CD4-positive, CD25-positive, alpha-beta regulatory T cell (primary cell): ENCODE measurements at places on chromosomes 2 and 18. TPM values are rescaled to one million over a fixed set of nuclear protein-coding genes. Genes with fewer than 3 reads are reported as not detected.

MYO3B gene
- polyA plus RNA-seq: not detected

DNA sequence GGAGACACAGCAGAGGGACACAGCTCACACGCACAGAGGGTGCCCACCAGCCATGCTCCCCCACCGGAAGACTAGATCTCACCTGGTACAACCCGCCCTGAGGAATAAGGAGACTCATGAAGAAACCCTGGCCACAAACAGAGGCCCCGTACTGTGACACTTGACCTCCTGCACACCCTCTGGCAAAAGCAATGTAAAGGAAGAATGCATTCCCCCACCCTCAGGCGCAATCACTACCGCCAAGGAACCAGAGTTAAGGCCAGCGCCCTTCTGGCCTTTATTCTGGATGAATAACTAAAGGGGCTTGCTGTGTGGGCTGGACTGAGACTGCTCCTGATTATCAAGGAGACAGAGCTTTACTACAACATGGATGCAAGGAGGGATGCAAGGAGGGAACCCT lies 509.2 kb upstream of the SPHKAP start:
- no peak overlapping the region for H3K4me3 ChIP-seq
- no peaks in the 10 kb centered on the region for H3K36me3 ChIP-seq
- H3K4me1 ChIP-seq: no peaks in the 10 kb centered on the region
- no peak overlapping the region for H3K27ac ChIP-seq
- no peak for DNase-seq

KCNG3 gene
- not detected for polyA plus RNA-seq

CTNNA2 gene
- polyA plus RNA-seq: not detected

GRCh38 chr2:235206980-235207579 lies 255.3 kb downstream of the SH3BP4 start:
- no peak overlapping the region for H3K4me3 ChIP-seq
- no peaks in the 10 kb centered on the region for H3K4me1 ChIP-seq
- H3K27ac ChIP-seq: no peak overlapping the region
- DNase-seq: no peak

C2orf74 gene
- 40.8 TPM for polyA plus RNA-seq

GALR1 gene
- not detected for polyA plus RNA-seq

DNA sequence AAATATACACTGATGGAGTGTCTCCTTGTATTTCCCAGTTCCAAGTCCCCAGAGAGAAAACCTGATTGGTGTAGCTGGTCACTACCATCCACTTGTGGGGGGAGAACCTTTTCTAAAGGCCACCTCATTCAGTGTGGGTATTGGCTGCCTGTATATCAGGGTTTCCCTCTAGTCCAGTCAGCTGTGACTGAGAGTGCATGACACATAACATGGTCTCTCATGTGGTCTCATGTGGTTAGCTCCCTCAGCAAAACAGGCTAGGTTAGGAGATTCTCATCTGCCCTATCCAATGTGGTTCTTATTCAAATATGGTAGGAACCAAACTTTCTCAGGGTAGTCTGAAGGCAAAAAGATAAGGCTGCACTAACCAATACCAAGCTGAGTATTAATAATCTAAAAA lies 4.1 kb upstream of the GORASP2 start:
- no peak overlapping the region for H3K4me3 ChIP-seq
- no peak overlapping the region for H3K27ac ChIP-seq
- no peaks in the 10 kb centered on the region for H3K27me3 ChIP-seq
- no peak for DNase-seq
- H3K36me3 ChIP-seq: no peaks in the 10 kb centered on the region

ALK gene
- polyA plus RNA-seq: not detected

MBD5 gene
- 14.9 TPM for polyA plus RNA-seq

- peaks cover 53% of the 10 kb centered on the region for H3K27me3 ChIP-seq
- no peak overlapping the region for H3K4me3 ChIP-seq
- no peaks in the 10 kb centered on the region for H3K36me3 ChIP-seq
- H3K27ac ChIP-seq: no peak overlapping the region
- no peak for DNase-seq
- peaks cover 9% of the 10 kb centered on the region for H3K4me1 ChIP-seq
Measured at GRCh38 chr2:170721678-170722077, 6.5 kb downstream of the SP5 start.

RTP5 gene
- polyA plus RNA-seq: not detected

GRCh38 chr2:127705391-127706065 lies 4.2 kb downstream of the SFT2D3 start:
- no peak for DNase-seq
- peaks cover 49% of the 10 kb centered on the region for H3K36me3 ChIP-seq
- no peak overlapping the region for H3K27ac ChIP-seq
- H3K4me1 ChIP-seq: peaks cover 35% of the 10 kb centered on the region
- no peaks in the 10 kb centered on the region for H3K27me3 ChIP-seq
- H3K4me3 ChIP-seq: no peak overlapping the region

CCDC85A gene
- polyA plus RNA-seq: not detected

DNA sequence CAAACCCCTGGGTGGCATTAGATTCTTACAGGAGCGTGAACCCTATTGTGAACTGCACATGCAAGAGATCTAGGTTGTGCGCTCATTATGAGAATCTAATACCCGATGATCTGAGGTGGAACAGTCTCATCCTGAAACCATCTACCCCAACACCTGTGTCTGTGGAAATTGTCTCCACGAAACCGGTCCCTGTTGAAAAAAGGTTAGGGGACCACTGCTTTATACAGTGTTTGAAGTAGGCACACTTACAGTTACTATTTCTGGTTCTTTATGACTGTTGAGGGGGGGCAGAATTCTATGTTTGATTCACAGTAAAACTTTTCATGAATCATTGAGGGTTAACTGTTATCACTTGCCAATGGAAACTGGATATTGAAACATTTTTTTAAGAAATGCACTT lies 72.0 kb downstream of the RIF1 start:
- no peaks in the 10 kb centered on the region for H3K27me3 ChIP-seq
- no peak overlapping the region for H3K27ac ChIP-seq
- no peaks in the 10 kb centered on the region for H3K4me1 ChIP-seq
- DNase-seq: no peak

MYO1B gene
- polyA plus RNA-seq: not detected
